ENCODE measurements at places on chromosomes 5 and 9. TPM values are rescaled to one million over a fixed set of nuclear protein-coding genes. Genes with fewer than 3 reads are reported as not detected.

DNA sequence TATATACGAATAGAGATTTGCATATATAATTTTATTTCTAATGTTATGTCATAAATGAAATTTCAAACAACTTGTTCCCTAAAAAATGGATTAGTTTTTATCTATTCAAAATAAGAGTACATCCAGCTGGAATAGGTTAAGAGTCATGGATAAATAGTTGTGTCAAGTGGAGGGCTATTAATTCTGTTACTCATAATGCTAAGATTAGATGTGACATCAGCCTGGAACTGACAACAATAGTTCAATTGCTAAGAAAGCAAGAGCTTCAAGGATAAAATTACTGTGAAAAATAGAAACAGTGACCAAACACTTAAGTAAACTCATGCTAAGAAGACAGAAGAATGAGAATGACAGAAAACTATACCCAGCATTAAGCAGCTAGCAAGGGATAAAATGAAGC, 92.2 kb upstream of the CDH9 start:
- no peak for DNase-seq

Gene C9orf153
- total RNA-seq, result 0.90 TPM

- no peak for DNase-seq
Observed at GRCh38 chr9:93301291-93301811, 117.4 kb downstream of the WNK2 start.

DNA sequence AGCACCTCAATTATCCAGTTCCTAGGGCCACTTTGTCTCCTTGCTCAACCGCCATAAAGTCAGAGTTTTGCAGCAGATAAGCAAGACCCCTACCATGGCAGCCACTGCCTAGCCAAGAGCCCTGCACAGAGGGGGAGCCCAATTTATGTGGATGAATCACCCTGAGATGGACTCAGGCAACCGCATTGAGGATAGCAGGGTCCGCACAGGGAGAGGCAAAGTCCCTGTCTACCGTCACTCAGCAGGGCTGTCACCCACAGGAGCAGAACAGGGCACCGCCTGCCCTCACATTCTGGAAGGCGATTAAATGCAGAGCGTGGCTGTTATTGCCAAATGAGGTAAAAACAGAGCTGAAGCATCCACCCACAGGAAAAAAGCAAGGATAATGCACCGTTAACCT, 1.7 kb downstream of the FBP2 start:
- no peak for DNase-seq

DNA sequence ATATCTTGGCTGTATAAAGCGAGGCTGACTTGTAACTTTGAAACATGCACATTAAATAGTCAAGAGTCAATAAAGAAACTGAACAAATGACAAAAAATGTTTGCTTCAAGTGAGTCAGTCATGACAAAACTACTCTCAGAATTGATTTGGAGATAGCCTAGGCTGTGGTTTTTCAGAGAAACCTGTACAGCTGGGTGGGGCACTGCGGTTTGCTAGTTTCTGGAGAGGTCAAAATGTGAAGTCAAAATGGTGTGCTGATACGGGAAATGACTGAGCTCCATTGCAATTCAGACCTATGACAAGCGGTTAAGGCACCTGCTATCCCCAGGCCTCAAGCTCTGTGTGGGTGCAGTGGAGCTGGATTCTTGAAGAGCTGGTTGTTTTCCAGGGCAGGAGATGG, 10.3 kb upstream of the CD180 start:
- peak; percentile 86 for DNase-seq

GRCh38 chr9:13171261-13171660, 108.2 kb downstream of the MPDZ start:
- DNase-seq, result no peak

DNA sequence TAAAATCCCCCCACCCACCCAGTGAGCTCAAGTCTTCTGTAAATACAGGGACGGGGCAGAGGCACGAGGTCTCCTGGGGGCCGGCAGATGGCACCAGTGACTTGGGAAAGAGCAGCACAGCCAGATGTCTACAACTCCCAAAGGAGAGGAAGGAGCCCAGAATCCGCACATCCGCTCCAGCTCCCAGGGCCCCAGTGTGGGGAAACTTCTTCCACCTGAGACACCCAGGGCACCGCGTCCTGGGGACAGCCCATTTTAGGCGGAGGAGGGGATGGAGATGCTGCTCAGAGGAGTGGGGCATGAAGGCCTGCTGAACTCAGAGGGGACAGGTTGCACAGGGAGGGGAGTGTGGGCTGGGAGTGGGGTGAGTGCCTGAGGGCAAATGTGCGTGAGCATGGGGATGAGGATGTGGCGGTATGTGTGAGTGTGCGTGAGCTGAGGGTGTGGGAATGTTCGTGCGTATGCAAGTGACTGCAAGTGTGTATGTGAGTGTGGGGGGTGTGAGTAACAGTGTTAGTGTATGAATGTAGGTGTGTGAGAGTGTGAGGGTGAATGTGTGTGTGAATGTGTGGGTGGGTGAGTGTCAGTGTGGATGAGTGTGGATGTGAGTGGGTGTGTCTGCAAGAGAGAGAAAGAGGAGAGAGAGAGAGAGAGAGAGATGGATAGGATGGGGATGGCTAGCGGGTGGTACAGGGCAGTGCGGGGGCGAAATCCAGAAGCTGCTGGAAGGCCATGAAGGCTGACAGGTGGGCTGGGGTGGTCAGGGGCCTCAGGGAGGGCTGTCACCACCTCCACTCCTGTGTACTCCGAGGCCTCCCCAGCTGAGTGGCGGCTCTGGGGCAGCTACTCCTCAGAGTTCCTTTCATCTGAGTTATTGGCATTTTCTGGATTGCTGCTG, 63.5 kb downstream of the DUSP1 start:
- no peak for DNase-seq

Gene OR2K2
- not detected for total RNA-seq

DNA sequence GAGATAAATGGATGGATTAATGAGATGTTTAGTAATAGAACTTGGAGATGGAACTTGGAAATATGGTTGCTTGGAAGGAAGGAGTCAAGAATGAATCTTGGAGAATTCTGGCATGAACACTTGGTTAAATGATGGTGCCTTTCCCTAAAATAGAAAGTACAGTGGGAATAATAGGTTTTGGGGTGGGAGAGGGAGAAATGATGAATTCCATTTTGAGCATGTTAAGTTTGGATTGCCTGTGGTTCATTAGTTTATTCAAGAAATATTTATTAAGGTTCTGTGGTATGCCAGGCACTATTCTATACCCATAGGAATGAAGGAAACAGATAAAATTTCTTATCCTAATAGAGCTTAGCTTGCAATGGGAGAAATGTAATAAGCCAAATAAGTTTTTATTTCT, 58.4 kb downstream of the PBX3 start:
- no peak for DNase-seq

- DNase-seq, result no peak
Observed at GRCh38 chr5:1659100-1659981, 135.6 kb upstream of the LPCAT1 start.

- DNase-seq, result no peak
Observed at GRCh38 chr9:32483343-32483742, 42.7 kb downstream of the RIGI start.

Gene SHOC1
- not detected for total RNA-seq

DNA sequence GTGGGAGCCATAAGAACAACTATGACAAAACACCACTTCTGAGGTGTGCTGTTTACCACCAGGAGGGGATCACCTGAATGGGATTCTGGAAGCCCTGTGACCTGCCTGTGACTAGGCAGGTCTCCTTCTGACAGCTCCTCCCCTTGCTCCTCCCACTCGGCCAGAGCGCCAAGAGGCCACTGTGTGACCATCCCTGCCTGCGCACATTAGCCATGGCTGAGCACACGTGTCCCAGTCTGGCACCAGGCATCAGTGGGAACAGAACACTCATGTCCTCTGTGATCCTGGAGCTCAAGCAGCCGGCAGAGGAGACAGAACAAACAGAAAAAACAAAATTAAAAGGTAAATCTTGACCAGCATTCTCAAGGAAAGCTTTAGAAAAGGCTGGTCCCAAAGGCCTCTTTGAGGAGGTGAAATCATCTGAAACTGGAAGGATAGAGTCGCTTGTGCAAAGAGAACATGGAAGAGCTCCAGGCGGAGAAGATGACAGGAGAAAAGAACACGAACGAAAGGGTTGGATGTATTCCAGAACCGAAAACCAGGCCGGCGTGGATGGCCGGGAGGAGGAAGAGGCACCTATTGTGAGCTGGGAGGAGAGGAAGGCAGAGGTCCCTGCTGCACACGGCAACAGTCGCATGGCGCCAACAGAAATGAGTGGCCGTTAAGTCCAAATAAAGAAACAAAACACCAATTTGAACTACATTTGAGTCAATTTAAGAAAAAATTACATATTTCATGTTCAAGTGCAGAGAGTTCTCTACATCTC, 5.1 kb downstream of the MED10 start:
- DNase-seq, result no peak

Gene ARHGEF28
- total RNA-seq, result 0.47 TPM

Gene ST8SIA4
- total RNA-seq, result 28.8 TPM

All from T-cell (primary cell).